ENCODE measurements at places on chromosomes 7 and 10. TPM values are rescaled to one million over a fixed set of nuclear protein-coding genes. Genes with fewer than 3 reads are reported as not detected.
A peak's percentile ranks its signal among the peaks of the same experiment; 100 is the strongest.

DNA sequence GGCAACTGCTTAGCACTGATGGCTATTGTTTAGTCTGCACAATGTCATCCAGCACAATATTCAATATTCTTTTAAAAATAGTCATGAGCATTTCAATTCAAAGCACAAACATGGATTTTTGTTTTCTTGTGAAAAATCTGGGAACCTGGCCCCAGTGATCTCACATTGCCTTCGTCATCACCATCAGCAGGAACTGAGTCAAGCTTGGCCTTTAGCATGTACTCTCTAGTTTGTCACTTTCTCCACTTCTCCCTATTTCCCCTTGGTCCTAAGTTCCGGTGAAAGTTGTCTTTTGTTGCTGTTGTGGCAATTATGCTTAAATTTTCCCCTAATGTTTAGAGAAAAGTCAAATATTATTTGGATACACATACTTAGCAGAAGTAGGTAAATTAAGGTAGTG lies 252.9 kb upstream of the SORCS1 start:
- no peak for DNase-seq
- H3K36me3 ChIP-seq = no peaks in the 10 kb centered on the region
- H3K27me3 ChIP-seq = no peaks in the 10 kb centered on the region
- no peak overlapping the region for H3K27ac ChIP-seq
- no peaks in the 10 kb centered on the region for H3K4me1 ChIP-seq

DNA sequence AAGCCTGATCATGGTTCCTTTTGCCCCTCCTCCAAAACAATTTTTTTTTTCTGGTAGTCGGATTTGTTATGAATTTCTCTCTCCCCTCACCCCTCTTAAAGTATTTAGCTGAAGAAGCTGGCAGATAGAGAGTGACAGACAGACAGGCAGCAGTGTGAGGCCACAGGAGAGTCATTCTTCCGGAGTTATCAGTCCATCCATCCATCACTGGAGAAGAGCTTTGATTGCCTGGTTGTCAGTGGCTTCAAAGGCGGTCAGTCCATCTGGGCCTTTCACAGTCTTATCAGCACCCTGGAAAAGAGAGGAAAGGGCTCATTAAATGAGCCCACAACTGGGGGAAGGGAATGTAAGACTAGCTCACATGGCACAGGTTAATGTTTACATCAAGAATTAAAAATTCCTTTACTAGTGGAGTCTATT lies 47.4 kb downstream of the MTPN start:
- H3K4me1 ChIP-seq = peaks cover 6% of the 10 kb centered on the region
- no peak overlapping the region for H3K4me3 ChIP-seq

DNA sequence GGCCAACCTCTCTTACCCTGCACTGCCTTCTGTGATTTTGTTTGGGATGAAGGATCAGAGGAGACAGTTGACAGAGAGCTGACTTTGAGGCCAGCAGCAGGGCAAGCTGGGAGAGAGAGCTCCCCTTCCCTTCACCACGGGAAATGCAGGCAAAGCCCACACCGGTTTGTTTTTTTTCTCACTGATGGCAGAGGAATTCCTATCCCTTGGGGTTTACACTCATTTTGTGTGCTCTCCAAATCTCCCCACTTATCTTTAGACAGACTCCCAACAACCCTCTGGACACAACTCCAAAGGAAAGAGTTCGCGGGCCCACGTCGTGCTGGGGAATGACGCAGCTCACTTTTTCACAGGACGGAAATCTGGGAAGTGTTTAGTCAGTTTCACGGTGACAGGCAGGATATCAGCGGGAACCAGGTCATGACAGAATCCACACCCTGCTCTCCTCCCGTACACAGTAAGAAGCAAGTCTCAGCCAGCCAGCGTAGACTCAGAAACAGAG lies 68.3 kb upstream of the FAM171A1 start:
- H3K4me3 ChIP-seq = no peak overlapping the region
- no peaks in the 10 kb centered on the region for H3K36me3 ChIP-seq
- no peak overlapping the region for H3K27ac ChIP-seq
- H3K4me1 ChIP-seq = peaks cover 8% of the 10 kb centered on the region

The VOPP1 gene
- total RNA-seq = 64.8 TPM

DNA sequence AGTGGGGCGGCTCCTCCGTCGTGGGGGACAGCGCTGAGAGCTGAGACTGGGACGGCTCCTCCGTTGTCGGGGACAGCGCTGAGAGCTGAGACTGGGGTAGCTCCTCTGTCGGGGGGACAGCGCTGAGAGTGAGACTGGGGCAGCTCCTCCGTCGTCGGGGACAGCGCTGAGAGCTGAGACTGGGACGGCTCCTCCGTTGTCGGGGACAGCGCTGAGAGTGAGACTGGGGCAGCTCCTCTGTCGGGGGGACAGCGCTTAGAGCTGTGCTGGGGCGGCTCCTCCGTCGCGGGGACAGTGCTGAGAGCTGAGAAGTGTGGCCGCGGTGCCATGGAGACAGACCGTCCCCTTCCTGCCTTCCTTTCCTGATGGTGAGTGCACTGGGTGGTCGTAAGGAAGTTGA lies 136.4 kb downstream of the DYNC2I1 start:
- no peak overlapping the region for H3K27ac ChIP-seq
- no peaks in the 10 kb centered on the region for H3K4me1 ChIP-seq
- no peak overlapping the region for H3K4me3 ChIP-seq

- no peaks in the 10 kb centered on the region for H3K27me3 ChIP-seq
- peaks cover 7% of the 10 kb centered on the region for H3K36me3 ChIP-seq
- no peak overlapping the region for H3K4me3 ChIP-seq
- no peak for DNase-seq
- H3K27ac ChIP-seq = no peak overlapping the region
- peaks cover 7% of the 10 kb centered on the region for H3K4me1 ChIP-seq
These were observed 85.3 kb downstream of the NOC3L start for GRCh38 chr10:94277450-94277849.

GRCh38 chr10:73097305-73097670 lies 622 bp upstream of the P4HA1 start:
- peak overlapping the region; percentile 31 for H3K27ac ChIP-seq
- peaks cover 20% of the 10 kb centered on the region for H3K4me1 ChIP-seq
- no peak for DNase-seq
- H3K4me3 ChIP-seq = peak overlapping the region; percentile 64
- H3K27me3 ChIP-seq = no peaks in the 10 kb centered on the region
- H3K36me3 ChIP-seq = no peaks in the 10 kb centered on the region

GRCh38 chr10:82206831-82207230 lies 331.8 kb downstream of the NRG3 start:
- H3K36me3 ChIP-seq = no peaks in the 10 kb centered on the region
- H3K27ac ChIP-seq = no peak overlapping the region
- DNase-seq = no peak

DNA sequence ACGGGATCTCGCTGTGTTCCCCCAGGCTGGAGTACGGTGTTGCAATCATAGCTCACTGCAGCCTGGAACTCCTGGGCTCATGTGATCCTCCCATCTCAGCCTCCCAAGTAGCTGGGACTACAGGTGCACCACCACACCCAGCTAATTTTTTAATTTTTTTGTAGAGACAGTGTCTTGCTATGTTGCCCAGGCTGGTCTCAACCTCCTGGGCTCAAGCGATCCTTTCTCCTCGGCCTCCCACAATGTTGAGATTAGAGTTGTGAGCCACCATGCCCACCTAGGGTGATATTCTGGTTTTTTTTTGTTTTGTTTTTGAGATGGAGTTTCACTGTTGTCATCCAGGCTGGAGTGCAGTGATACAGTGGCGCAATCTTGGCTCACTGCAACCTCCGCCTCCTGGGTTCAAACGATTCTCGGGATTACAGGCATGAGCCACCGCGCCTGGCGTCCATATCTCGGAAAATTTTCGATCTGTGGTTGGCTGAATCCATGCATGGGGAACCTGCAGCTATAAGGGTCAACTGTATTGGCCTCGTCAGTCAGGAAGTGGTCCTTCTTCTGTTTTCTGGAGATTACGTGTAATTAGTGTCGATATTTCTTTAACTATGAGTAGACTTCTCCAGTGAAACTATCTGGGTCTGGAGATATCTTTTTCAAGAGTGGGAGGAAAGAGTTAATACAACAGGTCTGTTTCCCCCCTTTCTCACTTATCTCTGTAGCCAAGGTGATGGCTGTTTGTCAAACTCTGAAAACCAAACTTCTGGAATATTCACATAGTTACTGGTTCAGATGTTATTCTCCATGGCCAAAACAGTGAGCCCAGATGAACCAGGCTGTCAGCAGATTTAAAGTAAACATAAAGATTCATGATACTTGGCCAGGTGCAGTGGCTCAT lies 21.0 kb upstream of the FIS1 start:
- H3K27me3 ChIP-seq = no peaks in the 10 kb centered on the region
- H3K27ac ChIP-seq = no peak overlapping the region
- H3K4me1 ChIP-seq = no peaks in the 10 kb centered on the region
- no peak for DNase-seq
- no peaks in the 10 kb centered on the region for H3K36me3 ChIP-seq
- no peak overlapping the region for H3K4me3 ChIP-seq

The WDR86 gene
- total RNA-seq = not detected

GRCh38 chr10:102673819-102674511 lies 29.7 kb downstream of the TRIM8 start:
- H3K4me3 ChIP-seq = no peak overlapping the region
- no peaks in the 10 kb centered on the region for H3K36me3 ChIP-seq
- no peak for DNase-seq
- H3K27ac ChIP-seq = no peak overlapping the region
- H3K4me1 ChIP-seq = peaks cover 12% of the 10 kb centered on the region
- no peaks in the 10 kb centered on the region for H3K27me3 ChIP-seq

The PTER gene
- total RNA-seq = 6.6 TPM

GRCh38 chr7:34939175-34939574 lies 98.1 kb downstream of the DPY19L1 start:
- DNase-seq = peak; percentile 59
- H3K27me3 ChIP-seq = no peaks in the 10 kb centered on the region
- no peak overlapping the region for H3K4me3 ChIP-seq
- no peaks in the 10 kb centered on the region for H3K36me3 ChIP-seq

DNA sequence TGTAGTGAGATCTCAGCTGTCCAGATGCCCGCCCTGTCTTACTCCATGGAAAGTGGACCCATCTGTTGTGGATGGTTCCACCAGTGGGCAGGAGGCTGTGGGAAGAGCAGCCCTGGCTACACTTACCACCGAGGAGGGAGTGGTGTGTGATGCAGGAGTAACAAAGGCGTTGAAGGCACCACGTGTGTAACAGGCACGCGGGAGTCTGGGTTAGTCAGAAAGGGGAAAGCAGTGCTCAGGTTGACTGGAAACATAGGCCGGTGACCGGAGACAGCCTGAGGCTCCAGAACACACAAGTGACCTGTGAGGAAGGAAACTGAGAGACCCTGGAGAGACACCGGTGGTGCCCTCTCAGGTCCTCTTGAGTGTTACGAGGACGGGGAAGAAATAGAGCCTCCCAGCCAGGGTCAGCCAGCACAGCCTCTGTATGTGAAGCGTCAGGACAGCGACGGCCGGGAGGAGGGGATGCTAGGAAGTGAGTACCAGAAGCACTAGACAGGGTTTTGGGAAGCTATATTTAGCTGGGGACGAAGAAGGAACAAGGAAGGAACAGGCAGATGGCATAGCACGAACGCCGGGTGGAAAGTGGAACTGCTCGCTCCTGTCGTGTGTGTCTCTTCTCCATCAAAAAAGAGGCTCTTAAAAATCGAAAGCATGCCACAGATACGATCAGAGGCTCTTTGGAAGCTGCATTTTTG lies 51.7 kb downstream of the DAGLB start:
- H3K27me3 ChIP-seq = no peaks in the 10 kb centered on the region
- peaks cover 38% of the 10 kb centered on the region for H3K36me3 ChIP-seq
- H3K4me3 ChIP-seq = no peak overlapping the region
- no peak overlapping the region for H3K27ac ChIP-seq
- peaks cover 41% of the 10 kb centered on the region for H3K4me1 ChIP-seq

The CYP2C19 gene
- not detected for total RNA-seq

The OR6V1 gene
- total RNA-seq = not detected

The TAF5 gene
- total RNA-seq = 7.0 TPM
